MCF 10A (cell line): ENCODE measurements at places on chromosomes 16 and 17. TPM values are rescaled to one million over a fixed set of nuclear protein-coding genes. Genes with fewer than 3 reads are reported as not detected.
A peak's percentile ranks its signal among the peaks of the same experiment; 100 is the strongest.

DNA sequence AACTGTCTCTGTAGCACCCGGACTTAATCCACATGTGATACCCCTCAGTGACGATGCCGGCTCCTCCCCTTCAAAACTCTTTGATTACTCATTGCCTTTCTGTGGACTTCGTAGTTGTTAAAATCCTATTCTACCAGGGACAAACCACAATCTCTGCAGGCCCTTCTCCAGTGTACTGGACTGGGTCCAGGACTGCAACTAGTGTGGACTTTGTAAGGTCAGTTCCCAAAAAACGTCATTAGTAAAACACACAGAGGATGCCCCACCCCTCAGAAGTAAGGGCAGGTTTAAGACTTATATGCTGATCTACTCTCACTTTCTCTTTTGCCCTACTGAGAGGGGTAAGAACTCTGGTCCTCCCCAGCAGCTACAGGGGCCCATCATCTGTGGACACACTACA, 10.5 kb upstream of the NUDT7 start:
- peaks cover 14% of the 10 kb centered on the region for H3K27me3 ChIP-seq
- H3K27ac ChIP-seq: no peak overlapping the region
- no peaks in the 10 kb centered on the region for H3K4me1 ChIP-seq
- no peaks in the 10 kb centered on the region for H3K36me3 ChIP-seq
- H3K4me3 ChIP-seq: no peak overlapping the region
- DNase-seq: no peak

The PRAC2 gene
- total RNA-seq: not detected in 2 replicates

- H3K27me3 ChIP-seq: no peaks in the 10 kb centered on the region
- no peaks in the 10 kb centered on the region for H3K36me3 ChIP-seq
- no peak overlapping the region for H3K4me3 ChIP-seq
- DNase-seq: no peak
Measured at GRCh38 chr17:83199500-83200201, 120.2 kb downstream of the METRNL start.

DNA sequence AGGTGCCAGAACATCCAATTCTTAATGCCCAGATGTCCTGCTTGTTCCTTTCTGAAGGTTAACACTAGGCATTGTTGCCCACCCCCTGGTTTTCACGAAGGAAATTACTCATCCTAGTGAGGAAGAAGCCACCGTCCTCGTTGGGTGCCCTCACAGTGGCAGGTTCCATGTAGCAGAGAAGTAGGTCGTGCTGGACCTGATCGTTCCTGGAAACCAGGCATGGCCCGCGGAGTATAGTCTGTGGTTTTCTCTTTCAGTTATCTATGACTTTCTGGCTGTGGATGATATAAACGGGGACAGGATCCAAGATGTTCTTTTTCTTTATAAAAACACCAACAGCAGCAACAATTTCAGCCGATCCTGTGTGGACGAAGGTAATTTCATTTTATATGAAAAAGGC, 16.5 kb downstream of the RGS11 start:
- peaks cover 77% of the 10 kb centered on the region for H3K36me3 ChIP-seq
- H3K4me1 ChIP-seq: no peaks in the 10 kb centered on the region
- no peak overlapping the region for H3K27ac ChIP-seq
- no peak overlapping the region for H3K4me3 ChIP-seq
- DNase-seq: no peak
- no peaks in the 10 kb centered on the region for H3K27me3 ChIP-seq

The TEX14 gene
- 0.07 TPM in 1 of 2 replicates, not detected in the other for total RNA-seq

DNA sequence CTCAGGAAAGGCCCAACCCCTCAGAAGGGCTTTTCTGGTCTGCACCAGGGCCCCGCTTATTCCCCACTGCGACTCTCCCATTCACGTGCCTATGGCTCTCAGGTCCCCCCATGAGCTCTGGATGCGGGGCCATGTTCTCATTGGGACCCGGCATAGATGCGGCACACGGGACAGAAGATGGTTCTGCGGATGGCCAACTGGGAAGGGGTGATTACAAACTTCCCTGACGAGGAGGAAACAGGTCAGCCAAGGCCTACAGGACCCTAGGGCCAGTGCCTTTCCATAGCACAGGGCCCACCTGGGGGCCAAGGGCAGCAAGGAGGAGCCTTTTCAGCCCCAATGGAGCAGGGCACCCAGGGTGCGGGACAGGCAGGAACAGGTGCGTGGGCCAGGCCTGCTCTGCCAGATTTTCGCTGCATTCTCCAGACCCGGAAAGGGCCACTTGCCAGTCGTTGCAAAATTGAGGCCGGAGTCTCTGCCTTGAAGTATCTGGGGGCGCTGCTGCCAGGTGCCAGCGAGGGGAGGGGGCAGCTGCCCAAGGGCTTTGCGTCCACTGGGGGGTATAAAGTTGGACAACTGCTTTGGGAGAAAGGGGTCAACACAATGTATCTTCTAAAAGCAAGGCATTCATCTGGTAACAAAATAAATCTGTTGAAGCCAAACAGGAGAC, 20.5 kb downstream of the SLC7A5 start:
- no peaks in the 10 kb centered on the region for H3K27me3 ChIP-seq
- peaks cover 74% of the 10 kb centered on the region for H3K36me3 ChIP-seq
- no peak for DNase-seq

DNA sequence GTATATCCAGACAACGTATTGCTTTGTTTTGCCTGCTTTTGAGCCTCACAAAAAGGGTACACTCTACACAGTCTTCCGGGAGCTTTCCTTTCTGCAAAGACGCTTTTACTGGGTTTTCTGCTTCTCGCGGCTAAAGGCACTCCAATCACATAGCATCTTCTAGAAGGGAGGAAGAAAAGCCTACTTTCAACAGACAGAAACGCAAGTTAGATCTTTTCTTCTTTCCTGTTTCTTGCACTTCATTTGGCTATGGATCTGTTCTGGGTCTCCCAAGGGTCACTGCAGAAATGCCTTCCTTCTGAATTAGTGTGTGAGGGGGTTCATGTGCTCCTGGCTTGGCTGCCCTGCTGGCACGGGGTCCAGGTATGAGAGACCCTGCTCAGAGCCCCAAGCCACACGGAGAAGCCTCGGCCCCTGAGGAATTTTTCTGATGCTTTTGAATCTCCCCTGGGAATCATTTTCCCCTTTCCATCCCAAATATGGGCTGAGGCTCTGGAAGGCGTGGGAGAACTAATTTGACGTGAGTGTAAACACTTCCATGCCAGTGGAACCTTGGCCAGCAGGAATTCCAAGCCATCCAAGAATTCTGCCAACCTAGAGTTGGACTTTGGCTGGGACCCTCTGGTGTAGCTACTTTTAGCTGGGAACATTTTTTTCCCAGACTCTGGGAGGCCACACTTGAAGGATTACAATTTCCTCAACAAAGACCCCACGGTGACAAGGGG, 49.6 kb upstream of the NKD1 start:
- no peak overlapping the region for H3K27ac ChIP-seq
- H3K4me3 ChIP-seq: no peak overlapping the region
- H3K36me3 ChIP-seq: no peaks in the 10 kb centered on the region
- H3K27me3 ChIP-seq: no peaks in the 10 kb centered on the region

DNA sequence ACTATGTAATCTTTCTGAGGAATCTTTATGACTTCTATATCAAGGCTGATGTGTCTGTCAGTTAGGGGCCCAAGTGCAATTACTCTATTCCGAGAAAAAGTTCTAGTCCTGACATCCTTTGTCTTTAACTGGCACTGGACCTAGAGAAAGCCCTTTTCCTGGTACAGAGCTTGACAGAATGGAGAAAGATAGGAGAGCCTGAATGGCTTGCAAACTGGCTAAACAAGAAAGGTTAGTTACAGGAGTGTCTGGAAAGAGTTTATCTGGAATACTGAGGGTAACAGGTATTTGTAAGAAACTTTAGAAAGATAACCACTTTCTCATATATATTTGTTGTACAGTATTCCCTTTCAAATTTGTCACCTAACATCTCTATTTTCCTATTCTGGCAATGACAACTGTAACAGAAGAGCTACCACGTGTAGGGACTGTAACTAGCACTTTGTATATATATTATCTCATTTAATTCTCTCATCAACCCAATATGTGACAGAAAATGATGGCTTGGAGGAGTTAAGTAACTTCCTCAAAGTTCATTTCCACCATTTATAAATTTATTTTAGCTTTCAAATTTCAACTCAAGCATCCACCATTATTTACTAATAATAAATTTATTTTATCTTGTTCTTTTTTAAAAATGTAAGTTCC, 97.4 kb upstream of the C17orf78 start:
- H3K4me3 ChIP-seq: no peak overlapping the region
- no peak overlapping the region for H3K27ac ChIP-seq
- peaks cover 8% of the 10 kb centered on the region for H3K4me1 ChIP-seq
- H3K27me3 ChIP-seq: no peaks in the 10 kb centered on the region
- DNase-seq: no peak

The QPRT gene
- total RNA-seq: not detected in 2 replicates

GRCh38 chr17:77125432-77125901, 15.3 kb upstream of the SEC14L1 start:
- H3K4me1 ChIP-seq: peaks cover 34% of the 10 kb centered on the region
- DNase-seq: peak; percentile 90
- no peaks in the 10 kb centered on the region for H3K27me3 ChIP-seq
- H3K4me3 ChIP-seq: no peak overlapping the region

- H3K27ac ChIP-seq: no peak overlapping the region
- no peaks in the 10 kb centered on the region for H3K4me1 ChIP-seq
- H3K4me3 ChIP-seq: no peak overlapping the region
- peaks cover 43% of the 10 kb centered on the region for H3K36me3 ChIP-seq
- DNase-seq: no peak
Measured at GRCh38 chr16:81463296-81463890, 18.8 kb downstream of the CMIP start.

- H3K4me1 ChIP-seq: peaks cover 10% of the 10 kb centered on the region
- no peak overlapping the region for H3K4me3 ChIP-seq
- H3K36me3 ChIP-seq: no peaks in the 10 kb centered on the region
- H3K27me3 ChIP-seq: no peaks in the 10 kb centered on the region
- DNase-seq: no peak
- H3K27ac ChIP-seq: no peak overlapping the region
Measured at GRCh38 chr16:76656994-76657393, 379.8 kb downstream of the CNTNAP4 start.

- no peaks in the 10 kb centered on the region for H3K27me3 ChIP-seq
- H3K4me1 ChIP-seq: no peaks in the 10 kb centered on the region
- H3K4me3 ChIP-seq: no peak overlapping the region
- peaks cover 7% of the 10 kb centered on the region for H3K36me3 ChIP-seq
- DNase-seq: no peak
- no peak overlapping the region for H3K27ac ChIP-seq
Measured at GRCh38 chr17:39360537-39360936, 40.9 kb downstream of the FBXL20 start.

The HASPIN gene
- 3.7 and 6.4 TPM in 2 replicates for total RNA-seq

The ATP2A1 gene
- total RNA-seq: 0.23 and 1.7 TPM in 2 replicates

- no peak overlapping the region for H3K4me3 ChIP-seq
- no peak for DNase-seq
- H3K27ac ChIP-seq: no peak overlapping the region
- H3K4me1 ChIP-seq: no peaks in the 10 kb centered on the region
Measured at GRCh38 chr17:47837401-47838039, 3.6 kb downstream of the SCRN2 start.

The ANKRD40CL gene
- total RNA-seq: not detected in 2 replicates

GRCh38 chr17:49439305-49439672, 24.6 kb upstream of the PHB1 start:
- H3K27me3 ChIP-seq: peaks cover 83% of the 10 kb centered on the region
- DNase-seq: no peak
- no peak overlapping the region for H3K27ac ChIP-seq
- H3K36me3 ChIP-seq: no peaks in the 10 kb centered on the region
- no peak overlapping the region for H3K4me3 ChIP-seq

DNA sequence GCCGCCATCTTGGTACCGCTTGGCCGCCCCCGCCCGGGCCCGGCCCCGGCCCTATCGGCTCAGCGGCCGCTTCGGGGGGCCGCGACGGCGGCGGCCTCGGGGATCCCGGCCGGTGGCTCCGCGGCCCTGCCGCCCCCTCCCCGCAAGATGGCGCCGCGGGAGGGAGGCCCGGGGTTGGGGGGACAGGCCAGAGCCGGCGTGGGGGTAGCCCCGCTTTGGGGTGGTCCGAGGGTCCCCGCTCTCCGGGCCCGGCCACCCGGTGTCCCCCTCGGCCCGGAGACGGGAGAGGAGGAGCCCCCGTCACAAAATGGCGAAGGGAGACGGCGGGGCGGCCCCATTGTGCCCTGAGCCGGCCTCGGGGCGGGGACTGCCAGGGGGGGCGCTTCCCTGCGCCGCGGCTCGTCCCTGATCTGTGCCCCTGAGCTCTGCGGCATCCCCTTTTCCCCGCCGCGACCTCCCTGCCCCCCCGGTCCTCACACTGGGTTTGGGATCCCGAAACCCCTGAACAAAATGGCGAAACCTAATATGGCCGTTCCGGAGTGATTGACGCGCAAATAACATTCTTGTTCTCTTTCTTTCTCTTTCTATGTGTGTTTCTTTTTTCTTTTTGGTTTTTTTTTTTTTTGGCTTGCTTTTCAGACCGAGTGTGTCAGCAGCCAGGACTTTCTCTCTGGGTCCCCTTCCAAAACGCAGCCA, 986 bp downstream of the HAPSTR1 start:
- peaks cover 31% of the 10 kb centered on the region for H3K4me1 ChIP-seq
- H3K36me3 ChIP-seq: peaks cover 54% of the 10 kb centered on the region
- peak overlapping the region; percentile 95 for H3K27ac ChIP-seq
- peak overlapping the region; percentile 87 for H3K4me3 ChIP-seq

The TAT gene
- not detected in 2 replicates for total RNA-seq

GRCh38 chr16:58628845-58629732, 537 bp downstream of the CNOT1 start:
- peak overlapping the region; percentile 100 for H3K27ac ChIP-seq
- H3K4me1 ChIP-seq: peaks cover 7% of the 10 kb centered on the region
- H3K4me3 ChIP-seq: peak overlapping the region; percentile 99
- DNase-seq: peak; percentile 37
